ENCODE measurements at places on chromosomes 3 and 15.

DNA sequence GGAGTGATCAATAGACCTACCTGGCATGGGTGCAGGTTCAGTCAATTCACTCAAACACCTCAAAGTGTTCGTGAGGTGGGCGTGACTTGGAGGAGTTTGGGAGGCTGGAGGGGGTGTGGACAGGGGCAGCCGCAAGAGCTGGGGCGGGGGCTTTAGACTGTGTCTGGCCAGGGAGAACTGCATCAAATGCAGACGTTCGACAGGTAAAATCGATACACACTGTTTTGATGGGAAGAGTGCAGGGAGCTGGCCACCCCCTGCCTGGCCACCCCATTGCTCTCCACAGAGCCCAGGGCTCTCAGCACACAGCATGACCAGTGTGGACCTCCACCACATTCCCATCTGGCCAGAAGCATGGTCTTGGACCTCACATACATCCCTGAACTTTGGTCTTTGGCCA is 412.1 kb downstream of the OCA2 start:
- no peak for DNase-seq

- DNase-seq, result no peak
Measured at GRCh38 chr3:169305460-169305859, 358.1 kb downstream of the MECOM start.

DNA sequence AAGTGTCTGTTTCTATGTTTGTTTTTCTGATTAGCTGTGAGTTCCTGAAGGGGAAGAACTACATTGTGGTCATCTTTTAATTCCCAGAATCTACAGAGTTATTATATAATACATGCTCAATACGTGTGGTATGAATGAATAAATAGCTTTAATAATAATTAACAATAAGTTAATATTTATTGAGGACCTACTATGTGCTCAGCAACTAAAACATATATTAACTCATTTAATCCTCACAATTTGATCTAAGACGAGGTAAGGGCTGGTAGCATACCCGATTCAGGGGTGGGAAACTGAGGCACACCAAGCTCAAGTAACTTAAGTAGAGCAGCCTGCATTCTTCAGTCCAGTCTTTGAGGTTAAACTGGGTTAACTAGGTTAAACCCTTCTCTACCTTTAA is 553.8 kb downstream of the FOXP1 start:
- DNase-seq, result no peak

- DNase-seq, result no peak
Measured at GRCh38 chr15:92142242-92143232, 251.1 kb upstream of the ST8SIA2 start.

DNA sequence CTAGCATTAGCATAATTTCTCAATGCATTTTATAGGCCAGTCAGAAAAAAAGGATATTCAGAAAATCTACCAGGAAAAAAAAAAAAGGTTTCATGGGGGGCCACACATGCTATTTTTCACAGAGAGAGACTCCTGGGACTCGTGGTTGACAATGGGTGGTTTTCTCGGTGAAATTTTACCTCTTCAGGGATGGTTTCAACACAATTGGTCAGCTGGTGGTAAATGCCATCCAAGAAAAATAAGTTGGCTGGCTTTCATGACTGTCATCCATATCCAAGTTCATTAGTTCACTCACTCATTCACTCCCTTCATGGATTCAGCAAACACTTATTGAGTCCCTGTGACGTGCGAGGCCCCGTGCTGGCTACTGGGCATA is 217.3 kb downstream of the SHQ1 start:
- DNase-seq, result no peak

GRCh38 chr3:48273594-48274211 is 32.8 kb downstream of the ZNF589 start:
- peak; percentile 51 for DNase-seq

DNA sequence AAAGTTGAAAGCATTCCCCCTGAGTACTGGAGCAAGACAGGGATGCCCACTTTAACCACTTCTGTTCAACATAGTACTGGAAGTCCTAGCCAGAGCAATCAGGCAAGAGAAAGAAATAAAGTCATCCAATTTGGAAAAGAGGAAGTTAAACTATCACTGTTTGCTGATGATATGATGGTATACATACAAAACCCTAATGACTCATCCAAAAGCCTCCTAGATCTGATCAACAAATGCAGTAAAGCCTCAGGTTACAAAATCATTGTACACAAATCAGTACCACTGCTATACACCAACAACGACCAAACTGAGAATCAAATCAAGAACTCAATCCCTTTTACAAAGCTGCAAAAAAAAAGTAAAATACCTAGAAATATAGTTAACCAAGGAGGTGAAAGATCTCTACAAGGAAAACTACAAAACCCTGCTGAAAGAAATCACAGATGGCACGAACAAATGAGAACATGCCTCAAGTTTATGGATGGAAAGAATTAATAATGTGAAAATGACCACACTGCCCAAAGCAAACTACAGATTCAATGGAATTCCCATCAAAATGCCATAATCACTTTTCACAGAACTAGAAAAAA is 40.3 kb downstream of the RPL39L start:
- no peak for DNase-seq

- DNase-seq, result peak; percentile 77
Measured at GRCh38 chr15:68818066-68818768, 2.5 kb downstream of the ANP32A start.

- DNase-seq, result no peak
Measured at GRCh38 chr3:195285372-195285771, 14.4 kb upstream of the XXYLT1 start.

- no peak for DNase-seq
Measured at GRCh38 chr15:41291065-41291631, 41.2 kb downstream of the OIP5 start.

DNA sequence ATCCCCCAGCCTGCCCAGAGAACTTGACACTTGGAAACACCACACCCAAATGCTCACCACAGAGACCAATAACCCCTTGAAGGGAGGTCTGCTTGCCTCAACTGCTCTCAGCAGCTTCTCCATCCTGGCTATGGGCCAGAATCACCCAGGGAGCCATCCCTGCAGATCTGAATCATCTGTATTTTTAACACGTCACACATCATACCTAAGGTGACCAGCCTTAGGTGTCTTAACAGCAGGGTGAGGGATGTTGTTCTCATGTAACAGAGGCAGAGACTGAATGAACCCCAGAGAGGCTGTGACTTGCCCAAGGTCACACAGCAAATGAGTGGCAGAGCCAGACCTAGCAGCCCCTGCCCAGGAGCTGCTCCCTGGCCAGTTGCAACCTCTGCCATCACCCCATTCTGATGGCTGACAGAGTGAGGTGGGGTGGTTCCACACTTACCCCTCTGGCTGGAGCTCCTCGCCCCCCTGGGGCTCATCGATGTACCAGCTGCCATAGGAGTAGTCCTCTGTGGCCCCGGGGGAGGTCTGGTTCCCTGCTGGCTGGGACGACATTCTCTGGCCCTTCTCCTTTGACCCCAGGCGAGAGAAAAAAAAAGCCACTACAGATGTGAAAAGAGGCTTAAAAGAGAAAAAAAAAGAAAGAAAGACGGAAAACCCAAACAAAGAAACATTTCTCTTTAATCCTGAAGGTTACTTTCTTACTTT is 722 bp downstream of the STRA6 start:
- DNase-seq, result no peak

GRCh38 chr3:46371519-46372340 is 984 bp downstream of the CCR5 start:
- DNase-seq, result no peak

DNA sequence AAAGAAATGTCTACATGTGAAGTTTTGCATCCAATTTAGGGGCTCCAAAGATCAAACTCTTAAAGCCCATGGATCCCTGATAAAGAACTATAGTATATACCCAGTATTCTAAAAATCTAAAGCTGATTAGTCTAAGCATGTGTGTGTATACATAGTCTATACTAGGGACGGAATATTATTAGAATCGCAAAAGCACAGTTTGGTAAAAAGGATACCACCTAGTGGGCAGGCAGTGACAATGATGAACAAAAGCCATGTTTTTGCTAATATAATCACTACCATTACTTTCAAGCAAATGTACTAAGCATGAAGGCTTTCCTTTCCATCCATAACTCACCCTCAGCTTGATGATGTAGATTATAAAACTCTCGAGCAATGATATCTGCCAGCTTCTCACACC is 16.5 kb downstream of the POLQ start:
- no peak for DNase-seq

- DNase-seq, result no peak
Measured at GRCh38 chr15:53581513-53581912, 177.9 kb downstream of the WDR72 start.

DNA sequence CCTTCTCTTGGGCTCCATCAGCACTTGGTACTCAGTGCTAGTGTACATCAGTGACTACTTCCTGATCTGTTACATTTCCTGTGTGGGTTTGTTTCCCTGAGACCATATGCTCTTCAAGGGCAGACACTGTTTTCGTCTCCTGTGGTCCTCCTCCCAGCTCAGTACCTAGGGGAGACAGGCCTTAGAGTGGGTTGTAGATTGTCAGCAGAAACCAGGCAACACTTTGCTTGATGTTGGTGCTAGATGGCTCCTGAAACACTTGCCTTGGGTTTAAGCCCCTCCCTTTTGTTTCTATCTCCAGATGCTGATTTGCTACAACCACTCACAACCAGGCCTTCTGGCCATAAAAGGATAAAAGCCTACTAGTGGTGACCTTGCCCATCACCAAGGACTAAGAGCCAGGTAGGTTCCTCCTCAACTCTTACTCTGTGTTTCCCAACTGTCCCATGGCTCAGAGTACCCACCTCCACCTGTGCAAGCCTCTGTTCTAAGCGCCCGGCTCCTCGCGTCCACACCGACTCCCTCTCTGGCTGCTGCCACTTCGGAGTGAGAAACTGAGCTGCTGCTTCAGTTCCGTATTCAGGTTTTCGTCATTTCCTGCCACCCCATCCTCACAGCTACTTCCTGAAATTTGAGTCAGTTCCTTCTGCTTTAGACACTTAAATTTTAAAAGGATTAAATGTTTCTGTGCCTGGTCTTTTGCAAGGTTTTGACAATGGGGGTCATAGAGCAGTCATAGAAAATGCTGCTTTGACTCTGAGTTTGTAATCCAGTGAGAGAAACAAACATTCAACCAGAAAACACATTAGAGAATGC is at the start of gene HCLS1:
HCLS1 (minus strand) TSS at position 548 of the 816 bp plus-strand sequence. CDS start 2,556 bp downstream, outside the sequence.
- peak; percentile 62 for DNase-seq

DNA sequence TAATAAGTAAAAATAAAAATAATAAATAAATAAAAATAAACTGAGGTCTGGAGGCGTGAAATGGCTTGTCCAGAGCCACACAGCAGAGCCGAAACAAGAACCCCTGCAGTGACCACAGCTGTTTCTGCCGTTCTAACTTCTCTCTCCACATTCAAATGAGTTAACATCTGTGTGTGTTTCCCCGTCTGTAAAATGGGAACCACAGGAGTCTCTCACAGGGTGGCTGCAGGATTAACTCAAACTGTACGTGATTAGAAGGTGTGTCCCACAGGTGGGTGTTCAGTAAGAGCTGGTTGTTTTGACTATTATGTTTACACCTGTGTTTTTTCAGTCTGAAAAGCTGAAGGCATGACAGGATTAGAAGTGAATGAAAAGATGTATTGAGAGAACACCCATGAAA is 27.0 kb upstream of the MUC4 start:
- DNase-seq, result no peak

DNA sequence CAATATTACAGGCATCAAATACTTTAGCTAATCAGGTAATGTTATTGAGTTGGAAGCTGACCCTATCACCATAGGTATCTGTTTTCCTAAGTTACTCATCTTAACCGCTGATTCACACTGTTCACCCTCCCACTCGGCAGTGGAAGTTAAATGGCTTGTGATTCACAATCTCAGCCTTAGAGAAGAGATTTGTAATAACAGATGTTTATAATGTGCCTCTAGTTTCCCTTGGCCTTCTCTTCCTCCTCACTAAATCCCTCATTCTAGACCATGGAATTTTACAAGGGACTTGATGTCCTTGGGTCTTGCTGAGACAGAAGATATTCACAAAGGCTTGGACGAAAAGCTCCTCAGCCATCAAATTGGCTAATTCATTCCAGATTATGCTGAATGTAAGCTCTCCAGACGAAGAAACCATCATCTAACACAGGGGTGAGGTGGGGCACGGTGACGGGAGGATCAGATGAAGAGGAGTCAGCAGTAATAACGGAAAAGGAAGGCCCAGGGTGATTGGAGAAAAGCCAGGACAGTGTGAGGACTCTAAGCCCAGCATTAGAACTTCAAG is 931.7 kb downstream of the MCTP2 start:
- DNase-seq, result no peak

GRCh38 chr3:148435534-148435933 is 262.2 kb upstream of the AGTR1 start:
- no peak for DNase-seq

- no peak for DNase-seq
Measured at GRCh38 chr3:188697127-188697526, 474.6 kb upstream of the TPRG1 start.

GRCh38 chr15:62742409-62743171 is 300.0 kb upstream of the TPM1 start:
- peak; percentile 29 for DNase-seq

Data from activated CD8-positive, alpha-beta memory T cell treated with anti-CD3 and anti-CD28 coated beads, Interleukin-2, amount 50 U/mL, for 4 hours (primary cell).